ENCODE measurements at places on chromosomes 12 and 14.
A peak's percentile ranks its signal among the peaks of the same experiment; 100 is the strongest.

GRCh38 chr12:32069071-32069470 lies 37.6 kb upstream of the BICD1 start:
- DNase-seq = no peak

- no peak for DNase-seq
Observed at GRCh38 chr12:69553628-69554248, 31.5 kb upstream of the CCT2 start.

DNA sequence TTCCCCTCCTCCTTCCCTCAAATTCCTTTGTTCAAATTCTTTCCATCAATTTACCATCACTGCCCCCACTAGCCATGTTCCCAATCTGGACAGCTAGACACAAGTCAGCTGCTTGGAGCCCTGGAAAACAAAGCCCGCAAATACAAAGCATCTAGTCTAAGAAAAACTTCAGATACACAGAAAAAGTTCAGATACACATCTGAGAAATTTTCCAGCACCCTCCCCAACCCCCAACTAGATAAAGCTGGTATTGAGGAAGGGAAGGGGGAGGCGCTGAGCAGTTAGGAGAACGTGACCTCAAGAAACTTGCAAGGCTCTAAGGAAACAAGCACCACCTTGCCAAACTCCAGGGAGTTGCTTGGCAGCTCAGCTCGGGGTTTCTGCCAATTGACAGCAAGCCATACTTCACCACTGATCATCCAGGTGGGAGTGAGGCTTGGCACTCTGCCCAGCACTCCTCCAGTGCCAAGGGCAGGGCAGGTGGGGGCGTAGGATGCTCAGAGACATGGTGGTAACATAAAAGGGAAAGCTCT lies 5.1 kb upstream of the CNIH1 start:
- no peak for DNase-seq

DNA sequence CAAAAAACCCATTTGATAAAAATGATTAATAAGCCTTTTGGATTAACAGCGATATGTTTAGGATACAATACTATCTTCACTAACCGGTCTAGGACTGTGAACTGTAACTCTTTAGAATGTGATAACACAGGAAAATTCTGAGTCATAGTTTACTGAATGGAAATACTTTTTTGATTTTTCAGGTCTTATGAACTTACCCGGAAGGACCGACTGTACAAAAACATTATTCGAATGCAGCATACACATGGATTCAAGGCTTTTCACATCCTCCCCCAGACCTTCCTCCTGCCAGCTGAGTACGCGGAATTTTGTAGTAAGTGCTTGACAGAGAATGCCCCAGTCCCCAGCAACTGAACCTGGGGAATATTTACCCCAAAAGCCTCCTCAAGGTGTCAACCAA lies 29.0 kb downstream of the TTLL5 start:
- no peak for DNase-seq

DNA sequence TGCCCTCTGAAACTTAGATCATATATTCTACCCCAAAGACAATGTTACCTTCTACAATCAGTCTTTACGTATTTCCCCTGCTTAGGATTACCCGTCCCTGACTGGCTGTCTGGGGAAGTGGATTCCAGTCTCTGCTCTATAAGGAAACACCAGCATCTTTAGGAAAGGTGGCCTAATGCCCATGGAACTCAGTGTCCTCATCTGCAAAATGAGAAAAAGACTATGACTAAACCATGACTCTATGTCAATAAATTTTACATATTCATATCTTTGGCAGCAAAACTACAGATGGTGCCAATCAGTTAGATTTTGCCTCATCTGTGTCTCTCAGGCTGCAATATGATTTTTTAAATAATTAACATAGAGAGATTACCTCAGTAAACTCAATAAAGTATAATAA lies 133.8 kb downstream of the ITPR2 start:
- no peak for DNase-seq

DNA sequence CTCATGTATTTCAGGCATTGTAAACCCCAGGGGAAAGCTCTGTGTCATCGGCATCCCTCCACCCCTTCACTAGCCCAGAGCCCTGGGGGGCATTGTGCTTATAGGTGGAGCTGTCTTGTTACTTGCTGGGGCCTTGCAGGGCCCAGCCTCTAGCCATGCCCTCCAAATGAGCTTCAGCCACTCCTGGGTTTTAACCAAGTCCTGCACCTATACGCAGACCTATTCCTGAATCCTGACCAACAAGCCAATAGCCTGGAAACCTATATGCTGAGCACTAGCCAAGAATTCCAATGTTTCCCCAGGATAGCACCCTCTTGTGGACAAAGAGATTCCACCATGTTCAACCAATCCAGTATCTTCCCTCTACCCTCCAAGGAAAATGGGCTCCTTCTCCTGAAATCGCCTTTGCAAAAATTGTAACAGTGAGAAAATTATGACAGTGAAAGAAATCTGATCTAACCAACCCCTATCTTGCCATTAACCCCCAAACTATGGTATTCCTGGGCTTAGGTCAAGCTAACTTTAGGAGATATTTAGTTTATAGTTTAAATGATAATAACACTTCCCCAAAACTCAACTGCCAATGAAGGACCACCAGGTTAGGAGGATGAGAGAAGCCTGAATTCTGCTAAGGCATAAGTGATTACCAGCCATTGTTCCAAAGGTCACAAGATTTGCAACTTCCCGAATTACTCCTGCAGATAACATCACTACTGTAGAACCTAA lies 55.5 kb downstream of the TTC7B start:
- no peak for DNase-seq

- DNase-seq = no peak
Observed at GRCh38 chr14:99028521-99028920, 243.5 kb downstream of the BCL11B start.

DNA sequence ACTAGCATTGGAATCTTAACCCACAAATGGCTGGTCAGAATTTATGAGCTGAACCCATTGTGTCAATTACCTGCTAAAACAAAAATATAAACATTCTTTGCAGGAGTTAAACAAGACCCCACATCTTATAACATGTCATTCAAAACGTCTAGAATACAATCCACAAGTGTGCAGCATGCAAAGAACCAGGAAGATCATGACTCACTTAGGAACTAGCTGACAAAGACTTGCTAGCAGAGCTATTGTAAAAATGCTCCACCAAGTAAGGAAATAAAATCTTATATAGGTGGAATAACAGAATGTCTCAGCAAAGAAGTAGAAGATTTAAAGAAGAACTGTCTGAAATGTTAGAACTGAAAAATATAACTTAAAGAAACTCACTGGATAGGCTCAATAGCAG lies 26.5 kb upstream of the POC1B start:
- DNase-seq = no peak

- DNase-seq = no peak
Observed at GRCh38 chr12:84856156-84856900, 56.3 kb downstream of the SLC6A15 start.

DNA sequence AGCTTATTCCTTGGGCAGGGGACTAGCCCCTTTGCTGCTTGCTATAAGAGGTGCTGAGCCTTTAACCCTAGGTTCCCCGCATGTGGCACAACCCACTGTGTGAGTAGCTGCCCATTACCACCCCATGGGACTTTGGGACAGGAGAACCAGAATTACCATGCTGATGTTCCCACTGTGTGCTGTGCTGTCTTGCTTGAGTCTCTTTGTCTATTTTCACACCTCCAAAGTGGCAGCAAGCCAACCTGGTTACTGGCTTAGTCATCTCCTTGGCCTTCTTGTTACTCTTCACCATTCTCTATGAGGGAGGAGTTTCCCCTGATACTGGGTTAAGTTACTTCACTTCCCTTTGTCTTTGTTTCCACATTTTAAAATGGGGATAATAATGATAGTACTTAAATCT lies 73.4 kb upstream of the ETV6 start:
- peak; percentile 65 for DNase-seq

DNA sequence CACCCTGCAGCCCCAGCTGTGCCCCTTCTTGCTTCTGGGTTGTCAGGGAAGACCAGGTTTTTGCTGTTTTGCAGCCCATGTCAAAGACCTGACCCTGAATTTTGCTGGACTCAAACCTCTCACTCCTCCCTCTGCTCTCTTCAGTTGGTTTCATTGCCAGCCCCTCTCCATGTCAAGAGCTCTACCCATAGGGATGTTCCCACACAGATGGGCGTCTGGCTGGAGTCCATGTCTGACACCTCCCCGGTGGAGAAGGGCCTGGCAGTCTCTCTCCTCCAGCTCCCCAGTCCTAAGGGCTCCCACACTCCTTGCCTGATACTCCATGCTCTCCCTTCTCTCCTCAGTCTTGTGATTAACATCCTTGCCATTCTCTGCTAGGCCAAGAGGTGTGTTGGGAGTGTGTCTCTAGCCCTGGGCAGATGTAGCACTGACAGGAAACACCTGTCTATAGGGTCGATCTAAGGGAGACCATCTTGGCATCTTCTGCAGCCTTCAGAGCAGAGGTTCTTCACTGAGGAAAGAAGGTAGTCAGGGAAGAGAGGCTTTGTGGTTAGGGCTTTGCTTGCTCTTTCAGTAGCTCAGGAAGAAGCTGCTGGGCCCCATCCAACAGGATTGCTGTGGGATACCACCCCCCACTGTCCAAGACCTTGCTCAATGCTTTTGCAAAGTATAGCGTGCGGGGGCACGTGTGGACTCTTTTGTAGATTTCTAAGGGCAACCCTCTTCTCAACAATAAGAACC lies 4.7 kb downstream of the ASIC1 start:
- no peak for DNase-seq

DNA sequence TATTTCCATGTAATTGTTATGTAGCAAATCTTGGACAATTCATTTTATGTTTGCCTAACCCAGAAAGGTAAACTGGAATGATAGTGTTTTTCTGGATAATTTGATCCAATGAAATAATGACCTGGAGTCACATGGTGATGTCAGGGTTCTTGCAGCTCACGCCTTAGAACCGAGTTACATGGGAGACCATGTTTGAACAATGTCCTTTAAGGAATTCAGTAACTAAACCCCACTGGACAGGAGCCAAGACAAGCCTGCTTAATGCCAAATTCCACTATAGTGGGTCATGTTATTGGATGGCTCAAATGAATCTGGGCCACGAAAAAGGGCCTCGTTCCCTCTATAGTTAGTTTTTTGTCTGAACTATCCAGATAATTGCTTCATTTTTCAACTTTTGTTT lies 255.8 kb upstream of the HMGA2 start:
- no peak for DNase-seq

DNA sequence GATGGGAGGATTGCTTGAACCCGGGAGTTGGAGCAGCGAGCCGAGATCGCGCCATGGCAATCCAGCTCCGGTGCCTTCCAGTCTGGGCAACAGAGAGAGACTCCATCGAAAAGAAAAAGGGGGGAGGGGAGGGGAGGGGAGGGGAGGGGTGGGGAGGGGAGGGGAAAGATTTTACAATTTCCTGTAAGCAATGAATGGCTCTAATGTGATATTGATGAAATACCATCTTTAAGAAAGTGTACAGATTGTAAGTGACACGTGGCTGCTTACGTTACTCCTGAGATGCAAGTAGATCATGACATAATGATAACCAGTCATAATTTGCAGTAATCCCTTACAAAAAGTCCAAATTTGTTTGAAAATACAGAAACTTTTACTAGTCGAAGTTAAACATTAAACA lies 1.4 kb downstream of the SLC25A21 start:
- DNase-seq = no peak

DNA sequence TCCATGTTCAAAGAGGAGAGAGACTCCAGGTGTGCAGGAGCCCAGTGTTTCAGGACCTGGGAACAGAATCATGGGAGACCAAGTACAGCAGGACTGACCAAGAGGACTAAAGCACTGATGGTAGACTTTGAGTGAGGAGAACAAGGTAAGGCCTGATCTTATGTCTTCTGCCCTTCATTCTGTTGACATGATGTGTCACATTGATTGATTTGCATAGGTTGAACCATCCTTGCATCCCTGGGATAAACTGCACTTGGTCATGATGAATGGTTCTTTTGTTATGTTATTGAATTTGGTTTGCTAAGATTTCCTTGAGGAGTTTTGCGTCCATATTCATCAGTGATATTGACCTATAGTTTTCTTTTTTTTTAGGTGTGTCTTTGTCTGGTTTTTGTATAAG lies 497.0 kb downstream of the TMEM121 start:
- no peak for DNase-seq

- no peak for DNase-seq
Observed at GRCh38 chr12:111150360-111150759, 218.5 kb downstream of the PHETA1 start.

- DNase-seq = peak; percentile 78
Observed at GRCh38 chr12:51341251-51342007, 5.0 kb downstream of the CELA1 start.

GRCh38 chr12:46354111-46354801 lies 18.3 kb downstream of the SLC38A2 start:
- DNase-seq = no peak

GRCh38 chr12:127290251-127290650 lies 976.7 kb upstream of the TMEM132C start:
- no peak for DNase-seq

DNA sequence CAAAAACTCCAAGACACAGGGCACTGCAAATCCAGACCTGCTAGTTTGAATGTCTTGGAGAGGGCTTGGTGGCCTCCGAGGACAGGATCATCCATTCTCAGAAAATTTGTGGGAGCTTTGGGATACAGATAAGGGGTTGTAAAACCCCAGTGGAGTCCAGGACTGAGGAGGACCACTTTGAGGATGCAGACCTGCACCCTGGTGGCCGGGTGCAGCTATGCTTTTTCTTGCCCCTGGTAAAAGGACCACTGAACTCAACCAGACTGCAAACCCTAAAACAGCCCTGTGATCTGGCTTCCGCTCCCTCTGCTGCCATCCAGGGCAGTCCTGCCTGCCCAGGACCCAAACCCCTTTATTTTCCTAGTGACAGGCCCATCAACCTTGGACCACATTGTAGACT lies 169.5 kb upstream of the DAAM1 start:
- DNase-seq = no peak

- DNase-seq = no peak
Observed at GRCh38 chr12:109524466-109525278, 47.2 kb downstream of the UBE3B start.

DNA sequence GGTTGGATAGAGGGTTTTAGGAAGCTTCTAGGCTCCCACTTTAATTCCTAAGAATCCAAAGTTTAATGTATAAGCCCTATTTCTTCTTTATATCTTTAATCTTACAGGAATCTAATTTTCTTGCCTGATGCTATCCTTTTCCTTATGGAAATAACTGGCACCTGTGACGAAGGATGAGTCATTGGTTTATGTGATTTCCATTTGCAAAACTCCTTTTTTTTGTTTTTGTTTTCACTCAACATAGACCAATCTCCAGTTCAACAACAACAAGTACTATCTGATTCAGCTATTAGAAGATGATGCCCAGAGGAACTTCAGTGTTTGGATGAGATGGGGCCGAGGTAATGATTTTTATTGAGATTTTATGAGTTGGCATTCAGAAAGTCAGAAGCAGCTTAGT lies 6.8 kb downstream of the PARP2 start:
- DNase-seq = no peak

DNA sequence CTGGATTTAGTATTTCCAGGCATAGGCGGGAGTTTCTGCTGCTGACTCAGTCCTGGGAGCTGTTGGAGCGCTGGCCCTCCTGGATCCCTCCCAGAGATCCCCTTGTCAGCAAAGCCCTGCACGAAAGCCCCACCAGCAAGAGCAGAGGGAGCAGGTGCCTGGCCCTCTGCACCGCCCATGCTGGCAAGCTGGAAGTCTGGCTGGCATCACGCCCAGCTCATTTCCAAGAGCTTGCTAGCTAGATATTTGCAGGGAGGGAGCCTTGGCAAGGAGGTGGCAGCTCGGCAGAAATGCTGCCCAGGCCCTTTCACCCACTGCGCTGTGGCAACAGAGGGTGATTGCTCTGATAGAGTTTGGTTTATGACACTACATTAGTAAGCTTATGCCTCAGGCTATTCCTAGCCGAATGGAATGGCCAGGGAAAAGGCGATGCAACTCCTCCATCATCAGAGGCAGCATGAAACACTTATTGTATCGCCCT lies 193.9 kb downstream of the EMP1 start:
- DNase-seq = no peak

GRCh38 chr14:68211886-68212285 lies 392.3 kb downstream of the RAD51B start:
- DNase-seq = no peak

Data from activated CD4-positive, alpha-beta T cell treated with anti-CD3 and anti-CD28 coated beads for 48 hours (primary cell).